Spinal cord (tissue), 10 donors: ENCODE measurements at places on chromosomes 12 and 14.

DNA sequence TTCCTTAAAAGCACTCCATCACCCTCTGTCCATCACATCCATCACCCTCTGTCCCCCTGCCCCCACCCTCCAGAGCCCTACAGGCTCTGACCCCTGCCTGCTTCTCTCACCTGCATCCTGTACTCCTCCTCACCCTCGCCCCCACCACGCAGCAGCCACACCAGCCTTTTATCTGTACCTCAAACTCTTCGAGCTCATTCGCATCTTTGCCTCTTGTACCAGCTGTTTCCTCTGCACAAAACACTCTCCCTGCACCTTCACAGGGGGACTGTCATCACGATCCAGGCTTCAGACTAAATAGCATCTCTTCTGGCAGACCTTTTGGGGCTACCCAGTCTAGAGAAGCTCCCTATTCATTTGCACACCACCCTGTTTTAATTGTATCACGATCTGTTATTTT lies 24.1 kb downstream of the TMEM229B start:
- no peak for DNase-seq

- no peak for DNase-seq
These were observed 171.8 kb upstream of the KRR1 start for GRCh38 chr12:75683220-75683619.

DNA sequence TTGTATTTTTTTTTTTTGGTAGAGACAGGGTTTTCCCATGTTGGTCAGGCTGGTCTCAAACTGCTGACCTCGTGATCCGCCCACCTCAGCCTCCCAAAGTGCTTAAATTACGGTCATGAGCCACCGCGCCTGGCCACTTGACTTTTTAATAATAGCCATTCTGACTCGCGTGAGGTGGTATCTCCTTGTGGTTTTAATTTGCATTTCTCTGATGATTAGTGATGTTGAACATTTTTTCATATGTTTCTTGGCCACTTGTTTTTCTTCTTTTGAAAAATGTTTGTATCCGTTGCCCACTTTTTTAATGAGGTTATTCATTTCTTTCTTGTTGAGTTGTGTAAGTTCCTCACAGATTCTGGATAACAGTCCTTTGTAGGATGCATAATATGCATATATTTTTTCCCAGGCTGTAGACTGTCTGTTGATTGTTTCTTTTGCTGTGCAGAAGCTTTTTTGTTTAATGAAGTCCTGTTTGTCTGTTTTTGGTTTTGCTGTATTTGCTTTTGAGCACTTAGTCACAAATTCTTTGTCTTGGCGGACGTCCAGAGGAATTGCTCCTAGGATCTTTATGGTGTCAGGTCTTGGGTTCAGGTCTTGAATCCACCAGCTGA lies 10.3 kb upstream of the PGAM5 start:
- no peak for DNase-seq

DNA sequence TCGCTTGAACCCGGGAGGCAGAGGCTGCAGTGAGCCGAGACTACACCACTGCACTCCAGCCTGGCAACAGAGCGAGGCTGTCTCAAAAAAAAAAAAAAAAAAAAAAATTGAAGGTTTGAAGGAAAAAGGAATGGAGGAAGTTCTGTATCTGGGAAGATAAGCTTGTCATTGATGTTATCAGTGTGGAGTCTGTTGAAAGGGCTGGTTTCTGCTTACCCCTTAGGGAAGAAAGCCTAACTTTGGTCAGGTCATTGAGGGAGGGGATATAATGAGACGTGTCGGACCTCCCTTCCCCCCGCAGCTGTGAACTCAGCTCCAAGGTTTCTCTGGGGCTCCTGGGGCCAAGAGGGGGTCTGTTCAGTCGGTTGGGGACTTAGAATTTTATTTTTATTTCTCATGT lies 16.4 kb downstream of the DAO start:
- no peak for DNase-seq

DNA sequence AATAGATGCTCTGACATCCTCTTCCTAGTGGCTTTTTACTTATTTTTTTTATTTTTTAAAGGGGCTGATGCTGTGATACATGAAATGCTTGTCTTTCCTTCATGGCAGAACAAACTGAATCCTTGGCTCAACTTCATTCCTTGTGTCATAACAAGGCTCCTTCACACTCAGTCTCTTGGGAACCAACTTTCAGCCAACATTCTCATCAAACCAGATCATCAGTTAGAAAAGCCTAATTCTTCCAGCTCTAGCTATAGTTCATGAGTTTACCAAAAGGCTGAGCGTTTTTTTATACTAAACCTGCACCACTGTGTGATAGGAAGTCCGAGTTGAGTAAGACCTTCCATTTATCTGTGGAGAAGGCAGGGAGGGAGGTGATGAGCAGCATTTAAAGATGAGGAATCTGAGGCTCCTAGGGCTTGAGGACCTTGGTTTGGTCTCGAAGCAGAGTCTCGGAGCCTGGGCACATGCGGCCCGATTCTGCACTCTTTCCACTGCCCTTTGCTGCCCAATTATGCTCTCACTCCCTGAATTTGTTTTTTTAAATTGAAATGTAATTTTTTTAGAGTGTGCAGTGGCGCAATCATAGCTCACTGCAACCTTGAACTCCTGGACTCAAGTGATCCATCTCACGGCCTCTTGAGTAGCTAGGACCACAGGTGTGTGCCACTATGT lies 8.2 kb downstream of the GPRC5D start:
- DNase-seq: no peak

- DNase-seq: no peak
These were observed 77.9 kb downstream of the PTGER2 start for GRCh38 chr14:52391881-52392615.

DNA sequence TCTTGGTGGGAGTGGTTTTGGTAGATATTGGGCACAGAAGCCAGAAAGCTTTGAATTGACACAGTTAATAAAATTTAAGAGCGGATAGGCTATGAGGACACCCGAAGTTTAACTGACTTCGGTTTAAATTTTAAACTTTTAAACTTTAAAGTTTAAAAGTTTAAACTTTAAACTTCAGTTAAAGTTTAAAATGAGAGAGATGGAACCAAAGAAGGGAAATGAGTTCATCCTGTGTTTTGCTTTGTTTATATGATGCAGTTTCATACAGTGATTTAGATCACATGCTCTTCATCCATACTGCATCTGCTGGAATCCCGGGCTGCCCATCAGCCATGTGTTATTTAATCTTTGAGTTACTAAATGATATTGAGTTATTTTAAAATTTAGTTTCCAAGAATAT lies 27.2 kb upstream of the LRRK2 start:
- DNase-seq: no peak

DNA sequence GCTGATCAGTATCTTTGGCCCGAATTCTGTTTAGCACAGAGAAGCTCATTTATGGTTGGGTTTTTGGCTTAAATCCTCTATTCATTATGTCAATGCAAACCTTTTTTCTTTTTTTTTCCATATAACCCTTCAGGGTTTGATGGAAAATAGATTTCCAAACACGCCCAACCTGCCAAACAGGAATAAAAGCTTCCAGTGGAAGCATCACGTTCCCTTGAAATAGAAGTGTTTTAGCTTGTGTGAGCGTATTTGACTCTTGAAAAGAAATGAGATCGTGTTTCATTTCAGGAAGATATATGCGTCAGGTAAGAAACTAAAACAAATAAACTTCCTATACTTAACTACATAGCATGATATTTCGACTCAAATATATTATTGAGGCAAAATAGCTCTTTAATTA lies at the start of gene PIK3C2G:
Gene PIK3C2G, plus strand, starts transcription at position 246 of the 400 bp plus-strand sequence. CDS start 20,564 bp downstream, outside the sequence.
- no peak for DNase-seq

- no peak for DNase-seq
These were observed 37.7 kb downstream of the SLC5A8 start for GRCh38 chr12:101172316-101172715.

GRCh38 chr12:124577986-124578385 lies 10.6 kb upstream of the NCOR2 start:
- no peak for DNase-seq

DNA sequence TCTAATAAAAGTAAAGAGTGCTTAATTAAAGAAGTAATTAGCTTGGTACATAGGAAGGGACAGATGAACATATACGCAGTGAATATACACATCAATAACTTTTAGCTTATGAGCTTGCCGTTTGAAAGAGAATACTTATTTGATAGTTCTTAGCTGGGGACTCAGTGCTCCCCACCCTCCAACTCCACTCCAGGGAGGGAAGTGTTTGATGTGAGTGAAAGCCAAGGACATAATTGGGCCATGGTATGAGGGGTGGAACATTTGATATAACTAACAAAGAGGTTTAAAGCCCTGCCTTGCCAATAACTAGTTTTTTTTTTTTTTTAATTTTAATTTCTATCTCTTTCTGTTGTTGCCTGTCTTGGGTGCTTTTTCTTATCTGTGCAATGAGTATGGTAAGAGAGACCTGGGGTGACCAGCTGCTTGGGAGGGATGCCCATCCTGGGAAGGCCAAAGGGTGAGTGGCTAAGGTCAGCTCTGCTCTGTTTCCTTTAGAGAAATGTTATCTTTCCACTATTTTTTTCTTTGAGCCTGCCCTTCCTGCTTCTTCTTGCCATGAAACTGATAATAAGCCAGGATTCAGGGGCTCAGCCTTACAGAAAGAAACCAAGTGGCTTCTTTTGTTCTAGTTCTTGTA lies 132.8 kb upstream of the CPSF6 start:
- DNase-seq: no peak

GRCh38 chr14:30681752-30682355 lies 59.7 kb downstream of the SCFD1 start:
- DNase-seq: no peak

GRCh38 chr14:62692490-62693106 lies 352.7 kb downstream of the KCNH5 start:
- DNase-seq: no peak

- no peak for DNase-seq
These were observed 196.8 kb downstream of the PPM1H start for GRCh38 chr12:62738105-62738504.

GRCh38 chr14:59238216-59238615 lies 49.7 kb downstream of the DAAM1 start:
- no peak for DNase-seq

- DNase-seq: no peak
These were observed 530 bp downstream of the ARL1 start for GRCh38 chr12:101407049-101407435.

- no peak for DNase-seq
These were observed 15.3 kb downstream of the GPR132 start for GRCh38 chr14:105049753-105050550.

DNA sequence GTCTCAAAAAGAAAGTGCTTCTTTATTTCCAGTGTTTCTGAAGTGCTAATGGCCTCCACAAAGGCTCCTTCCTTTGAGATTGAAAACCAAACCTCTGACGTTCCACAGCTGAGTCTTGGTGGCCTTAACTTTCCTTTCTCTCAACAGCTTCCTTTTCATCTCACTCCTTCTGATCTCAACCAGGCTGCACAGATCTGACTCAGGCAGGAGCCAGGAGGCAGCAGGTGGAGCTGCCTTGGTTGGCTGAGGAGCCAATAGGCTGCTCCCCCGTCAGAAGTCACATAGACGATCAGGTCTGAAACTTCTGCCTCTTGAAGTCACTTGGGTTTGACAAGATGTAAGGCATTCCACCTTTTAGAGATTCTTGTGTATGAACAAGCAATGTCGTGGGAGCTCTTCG lies 9.1 kb upstream of the KCNA5 start:
- no peak for DNase-seq

DNA sequence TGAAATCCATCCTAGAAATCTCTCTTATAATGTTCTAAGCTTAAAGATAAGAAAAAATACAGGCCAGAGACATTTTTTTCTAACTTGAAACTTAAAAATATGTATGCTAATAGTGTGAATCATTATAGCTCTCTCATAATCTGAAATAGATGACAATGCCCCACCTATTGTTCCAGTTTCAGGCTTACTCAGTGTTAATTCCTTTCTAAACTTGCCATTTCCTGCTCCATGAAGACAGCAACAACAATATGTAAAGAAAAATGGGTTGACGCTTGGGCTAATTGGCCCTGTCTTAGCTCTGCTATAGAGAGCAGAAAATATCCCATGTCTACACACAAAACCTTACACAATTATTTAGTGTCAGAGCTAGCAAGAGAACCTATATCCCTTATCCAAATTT lies 37.1 kb downstream of the LMO3 start:
- DNase-seq: no peak

DNA sequence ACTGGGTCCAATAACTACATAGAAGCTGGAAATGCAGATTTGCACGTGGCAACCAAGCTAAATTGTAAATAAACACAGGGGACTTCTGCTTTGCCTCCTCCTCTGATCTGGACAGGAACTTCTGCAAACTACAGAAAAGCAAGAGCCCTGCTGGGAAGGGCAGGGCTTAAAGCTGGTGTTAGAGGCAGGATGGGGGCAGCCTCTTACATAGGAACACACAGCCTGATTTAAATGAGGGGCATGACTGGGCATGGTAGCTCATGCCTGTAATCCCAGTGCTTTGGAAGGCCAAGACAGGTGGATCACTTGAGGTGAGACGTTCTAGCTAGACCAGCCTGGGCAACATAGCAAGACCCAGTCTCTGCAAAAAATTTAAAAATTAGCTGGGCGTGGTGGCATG lies 46.7 kb downstream of the ERH start:
- no peak for DNase-seq

- no peak for DNase-seq
These were observed 1.9 kb downstream of the KRT4 start for GRCh38 chr12:52812073-52812400.

DNA sequence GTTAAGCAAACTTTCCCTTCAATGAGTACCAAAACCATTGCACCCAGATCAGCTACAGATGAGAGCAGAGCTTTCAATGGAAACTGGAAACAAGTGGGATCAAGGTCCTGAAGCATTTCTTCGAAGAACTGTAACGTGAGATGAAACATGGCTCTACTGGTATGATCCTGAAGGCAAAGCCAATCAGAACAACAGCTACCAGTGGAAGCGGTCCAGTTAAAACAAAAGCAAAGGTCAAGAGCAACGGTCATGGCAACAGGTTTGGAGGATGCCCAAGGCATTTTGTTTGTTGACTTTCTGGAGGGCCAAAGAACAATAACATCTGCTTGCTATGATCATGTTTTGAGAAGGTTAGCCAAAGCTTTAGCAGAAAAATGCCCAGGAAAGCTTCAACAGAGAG lies 137.9 kb upstream of the CPSF6 start:
- no peak for DNase-seq

GRCh38 chr12:89059056-89059455 lies 293.2 kb downstream of the DUSP6 start:
- DNase-seq: no peak

DNA sequence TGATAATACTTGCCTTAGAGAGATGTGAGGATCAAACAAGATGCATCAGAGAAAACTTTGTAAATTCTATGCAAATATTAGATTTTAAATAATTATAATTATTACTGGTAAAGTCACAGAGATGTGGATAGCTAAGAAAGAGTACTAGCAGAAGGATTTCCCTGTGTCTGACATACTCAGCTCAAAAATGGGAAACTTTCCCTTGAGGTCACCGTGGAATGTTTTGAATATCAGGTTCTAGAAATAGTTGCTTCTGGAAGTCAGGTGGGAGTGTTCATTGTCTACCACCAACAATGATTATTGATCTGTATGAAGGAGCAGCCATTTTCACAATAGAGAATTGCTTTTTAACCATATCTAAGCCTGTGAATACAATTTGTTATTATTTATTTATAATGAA lies 71.7 kb downstream of the FLRT2 start:
- no peak for DNase-seq

GRCh38 chr12:75823475-75823874 lies 208.1 kb downstream of the PHLDA1 start:
- no peak for DNase-seq
